Left lung (tissue), 14 donors: ENCODE measurements at places on chromosomes 12 and 14.

DNA sequence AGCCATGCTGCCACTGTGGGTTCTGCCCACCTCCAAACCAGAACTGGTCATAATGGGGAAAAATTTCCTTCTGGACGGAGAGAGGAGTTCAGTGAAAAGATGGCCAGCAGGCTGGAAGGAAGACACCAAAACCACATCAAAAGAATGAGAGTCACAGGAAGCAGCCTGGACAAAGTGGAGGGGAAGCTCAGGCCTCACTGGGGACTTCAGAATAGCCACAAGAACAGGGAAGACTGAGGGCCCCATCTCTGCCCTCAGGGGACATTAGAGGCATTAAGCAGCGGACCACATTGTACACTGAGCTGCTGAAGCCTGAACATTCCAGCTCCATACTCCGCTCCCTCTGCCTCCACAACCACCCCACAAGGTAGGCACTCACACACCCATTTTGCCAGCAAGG, 119.6 kb upstream of the COCH start:
- no peak for DNase-seq

DNA sequence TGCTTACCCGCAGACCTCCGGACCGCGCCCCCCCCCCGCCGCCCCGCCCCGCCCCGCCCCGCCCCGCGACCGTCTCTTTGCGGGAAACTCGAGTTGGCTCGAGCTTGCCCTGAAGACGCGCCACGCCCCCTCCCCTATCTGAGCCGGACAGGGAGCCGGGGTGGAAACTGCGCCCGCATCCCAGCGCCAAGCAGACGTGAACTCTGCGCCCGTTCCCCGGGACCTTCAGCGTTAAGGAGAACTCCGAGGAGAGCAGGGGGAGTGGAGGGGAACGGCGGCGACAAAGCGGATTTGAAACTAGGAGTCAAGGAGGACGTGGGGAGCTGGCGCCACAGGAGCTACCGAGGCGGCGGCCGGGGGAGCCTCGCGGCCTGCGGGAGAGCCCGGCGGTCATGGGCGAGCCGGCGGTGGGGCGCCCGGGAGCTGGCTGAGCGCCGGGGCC, at the start of gene KCNK13:
TSS of gene KCNK13 (plus strand) at position 310 of the 442 bp plus-strand sequence. CDS start 212 bp downstream, outside the sequence.
- DNase-seq: no peak

DNA sequence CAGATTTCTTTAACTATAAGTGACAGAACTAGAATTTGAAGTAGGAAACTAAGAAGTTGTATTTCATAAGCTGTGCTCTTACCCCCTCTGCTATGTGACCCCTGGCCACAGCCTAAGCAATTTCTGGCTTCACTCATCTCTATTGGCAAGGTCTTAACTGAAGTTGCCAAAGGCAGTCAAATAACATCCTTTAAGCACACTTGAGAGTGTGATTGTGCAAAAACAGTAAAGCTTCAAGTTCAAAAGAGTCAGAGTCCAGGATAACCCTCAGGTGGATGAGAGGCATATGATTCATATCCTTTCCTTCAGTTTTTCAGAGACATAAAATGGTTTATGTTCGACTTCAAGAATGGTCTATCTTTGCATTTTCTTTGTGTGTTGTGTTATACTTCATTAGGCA, 45.2 kb downstream of the GRIP1 start:
- no peak for DNase-seq

- no peak for DNase-seq
Measured at GRCh38 chr12:112096667-112097066, 11.9 kb downstream of the NAA25 start.

DNA sequence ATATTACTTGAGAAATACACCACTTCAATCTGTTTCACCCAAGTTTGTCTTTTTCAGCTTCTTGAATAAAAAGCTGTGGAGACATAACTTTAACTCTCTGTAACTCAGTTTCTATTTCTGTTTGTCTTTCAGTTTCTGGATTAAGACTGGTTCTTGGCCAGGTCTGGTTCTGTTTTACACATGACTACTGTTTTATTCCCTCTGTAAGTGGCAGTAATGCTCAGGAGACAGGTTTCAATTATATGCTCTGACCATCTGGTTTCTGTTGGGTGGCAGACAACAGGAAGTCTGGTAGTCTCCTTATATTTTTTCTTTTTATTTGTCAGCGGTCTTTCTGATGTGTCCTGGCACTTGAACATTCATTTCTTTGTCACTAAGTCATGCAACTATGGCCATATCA, 102.9 kb downstream of the RPS29 start:
- no peak for DNase-seq

GRCh38 chr12:19681007-19681406, 241.7 kb downstream of the AEBP2 start:
- no peak for DNase-seq

DNA sequence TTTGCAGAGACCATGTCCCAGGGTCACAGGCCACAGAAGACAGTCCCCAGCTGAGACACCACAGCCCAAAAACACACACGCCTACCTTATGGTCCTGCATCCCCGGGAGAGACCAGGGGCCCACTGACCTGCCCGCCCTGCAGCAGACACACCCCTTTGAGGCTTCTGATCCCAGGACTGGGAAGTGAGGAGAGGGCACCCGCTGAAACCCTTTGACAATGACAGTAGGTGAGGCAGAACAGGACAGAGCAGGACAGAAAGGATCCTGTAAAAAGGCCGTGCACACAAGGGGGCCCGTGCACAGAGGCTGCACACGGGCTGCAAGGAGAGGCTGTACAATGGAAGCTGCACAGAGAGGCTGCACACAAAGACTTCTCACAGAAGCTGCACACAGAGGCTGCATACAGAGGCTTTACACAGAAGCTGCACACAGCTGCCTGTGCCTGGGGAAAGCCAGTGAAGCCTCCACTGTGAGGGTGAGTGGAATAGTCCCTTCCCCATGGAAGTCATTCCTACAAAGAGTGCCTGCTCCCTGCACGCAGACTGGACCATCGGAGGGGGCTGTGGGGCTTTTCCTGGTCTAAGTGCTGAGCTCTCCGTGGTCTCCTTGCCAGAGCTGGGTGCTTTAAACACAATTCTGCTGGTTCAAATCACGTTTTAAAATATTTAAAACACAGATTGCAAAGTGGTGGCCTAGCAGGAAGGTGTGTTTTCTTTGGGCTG, 16.6 kb upstream of the SFSWAP start:
- DNase-seq: no peak

- no peak for DNase-seq
Measured at GRCh38 chr12:26287671-26288381, 92.5 kb downstream of the SSPN start.

GRCh38 chr12:101480849-101481248, 5.7 kb downstream of the SPIC start:
- no peak for DNase-seq

- DNase-seq: no peak
Measured at GRCh38 chr12:42976122-42976521, 386.6 kb upstream of the PRICKLE1 start.

- no peak for DNase-seq
Measured at GRCh38 chr14:55556929-55557623, 22.9 kb upstream of the KTN1 start.

DNA sequence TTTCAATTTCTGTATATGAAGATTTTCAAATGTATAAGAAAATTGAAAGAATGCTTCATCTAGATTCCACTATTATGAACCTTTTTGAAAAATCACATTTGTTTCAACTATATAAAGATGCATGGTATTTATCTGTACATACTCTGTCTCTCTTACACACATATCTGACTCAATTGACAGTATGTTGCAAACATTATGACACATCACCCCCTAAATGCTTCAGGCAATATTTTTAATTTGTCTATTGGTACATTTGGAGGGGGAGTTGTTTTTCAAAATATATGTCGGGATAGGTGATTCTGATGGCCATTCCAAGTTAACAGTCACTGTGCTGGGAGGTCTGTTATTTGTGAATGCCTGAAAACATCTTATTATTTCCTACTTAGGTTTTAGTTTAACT, 14.4 kb downstream of the PCNX1 start:
- DNase-seq: no peak

DNA sequence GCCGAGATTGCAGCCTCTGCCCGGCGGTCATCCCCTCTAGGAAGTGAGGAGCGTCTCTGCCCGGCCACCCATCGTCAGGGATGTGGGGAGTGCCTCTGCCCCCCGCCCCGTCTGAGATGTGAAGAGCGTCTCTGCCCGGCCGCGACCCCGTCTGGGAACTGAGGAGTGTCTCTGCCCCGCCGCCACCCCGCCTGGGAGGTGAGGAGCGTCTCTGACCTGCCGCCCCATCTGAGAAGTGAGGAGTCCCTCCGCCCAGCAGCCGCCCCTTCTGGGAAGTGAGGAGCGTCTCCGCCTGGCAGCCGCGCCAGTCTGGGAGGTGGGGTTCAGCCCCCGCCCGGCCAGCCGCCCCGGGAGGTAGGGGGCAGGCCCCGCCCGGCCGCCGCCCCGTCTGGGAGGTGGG, 544.0 kb downstream of the CCER1 start:
- no peak for DNase-seq
